Brain (organoid and tissue), 16 donors: ENCODE measurements at places on chromosomes 2 and 18.

- no peak for DNase-seq
Observed at GRCh38 chr2:143579456-143579855, 450.2 kb downstream of the ARHGAP15 start.

- DNase-seq = no peak
Observed at GRCh38 chr2:233247744-233248143, 3.7 kb upstream of the ATG16L1 start.

- no peak for DNase-seq
Observed at GRCh38 chr2:191402966-191403565, 157.9 kb downstream of the MYO1B start.

GRCh38 chr2:97717613-97717995 is 4.2 kb downstream of the ZAP70 start:
- no peak for DNase-seq

GRCh38 chr2:200430017-200430416 is 79.9 kb downstream of the KCTD18 start:
- no peak for DNase-seq
